Stimulated activated naive CD4-positive, alpha-beta T cell treated with Interleukin-2 at 50 U/mL for 16 hours (primary cell): ENCODE measurements at places on chromosomes 11 and 22.

GRCh38 chr22:19016081-19016766 lies 80.1 kb upstream of the PRODH start:
- DNase-seq = no peak

DNA sequence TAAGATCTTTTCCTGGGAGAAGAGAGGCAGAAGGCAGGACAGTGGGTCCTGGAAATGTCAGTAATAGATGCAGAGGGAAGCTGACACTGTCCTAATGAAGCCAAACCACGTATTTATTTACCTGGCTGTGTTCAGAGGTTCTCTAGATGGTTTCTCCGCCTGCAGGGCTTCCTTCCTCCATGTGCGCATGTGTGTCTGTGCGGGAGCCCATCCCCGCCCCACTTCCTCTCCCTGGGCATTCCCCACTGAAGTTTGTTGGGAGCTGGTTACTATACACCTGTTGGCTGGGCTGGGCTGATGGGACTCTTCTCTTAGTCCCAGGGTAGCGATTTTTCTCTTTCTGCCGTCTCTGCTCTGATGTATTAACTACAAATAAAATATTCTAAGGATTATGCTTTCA lies 204.9 kb upstream of the TBCEL start:
- no peak for DNase-seq

- DNase-seq = no peak
Observed at GRCh38 chr22:40512426-40513136, 123.9 kb downstream of the MRTFA start.

DNA sequence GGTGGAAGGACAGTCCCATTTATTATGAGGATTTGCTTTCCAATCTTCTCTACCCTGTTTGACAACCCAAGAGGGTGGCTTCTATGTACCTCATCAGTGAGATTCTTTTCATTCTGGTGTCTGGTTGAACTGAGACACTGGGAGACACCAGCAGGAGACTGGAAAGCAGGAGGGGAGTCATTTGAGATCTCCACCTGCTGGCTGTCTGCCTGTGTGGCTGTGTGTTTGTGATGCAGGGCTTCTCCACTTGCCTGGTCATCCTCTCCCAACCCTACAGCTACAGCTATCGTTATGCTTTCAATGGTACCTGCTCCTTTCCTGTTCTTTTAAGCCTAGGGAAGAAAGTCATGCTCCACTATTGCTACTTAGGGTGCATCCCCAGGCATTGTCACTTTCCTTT lies 48.6 kb downstream of the MRGPRX1 start:
- no peak for DNase-seq

GRCh38 chr11:107623183-107623582 lies 32.2 kb downstream of the ELMOD1 start:
- no peak for DNase-seq

GRCh38 chr22:50443801-50444625 lies 30.8 kb downstream of the SBF1 start:
- no peak for DNase-seq

DNA sequence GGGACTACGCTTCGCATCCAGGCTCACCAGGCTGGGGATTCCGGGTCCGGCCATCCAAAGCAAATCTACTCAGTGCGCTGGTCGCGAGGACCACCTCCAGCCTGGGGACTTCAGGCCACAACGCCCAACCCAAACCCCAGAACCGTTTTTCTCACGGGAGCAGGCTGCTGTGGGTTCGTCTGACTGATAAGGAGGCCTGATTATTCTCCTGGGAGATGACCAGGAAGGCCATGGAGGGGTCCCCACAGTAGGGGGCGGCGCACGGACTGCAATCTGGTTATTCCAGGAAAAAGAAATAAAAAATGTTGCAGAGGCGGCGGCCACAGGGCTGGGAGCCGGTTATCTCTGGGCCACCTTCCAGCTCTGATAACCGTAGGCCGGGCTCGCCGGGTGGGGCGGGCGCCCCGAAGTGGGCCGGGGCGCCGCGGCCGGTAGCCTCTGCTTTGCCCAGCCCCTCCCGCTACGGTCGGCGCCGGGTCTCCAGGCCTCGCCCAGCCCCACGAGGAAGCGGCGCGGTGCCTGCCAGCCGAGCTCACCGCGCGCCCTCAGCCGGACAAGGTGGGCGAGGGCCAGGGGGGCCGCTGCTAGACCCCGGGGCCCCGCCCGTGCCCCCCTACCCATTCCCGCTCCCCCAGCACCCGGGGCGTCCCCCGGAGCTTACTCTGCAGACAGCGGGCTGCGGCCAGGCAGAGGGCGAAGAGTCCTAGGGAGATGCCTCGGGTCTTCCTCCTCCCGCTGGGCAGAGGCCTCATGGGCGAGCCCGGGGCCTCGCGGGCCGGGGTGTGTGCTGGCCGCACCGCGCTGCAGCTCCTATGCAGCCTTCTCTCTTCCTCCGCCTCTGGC lies 446 bp downstream of the VSTM5 start:
- DNase-seq = no peak

DNA sequence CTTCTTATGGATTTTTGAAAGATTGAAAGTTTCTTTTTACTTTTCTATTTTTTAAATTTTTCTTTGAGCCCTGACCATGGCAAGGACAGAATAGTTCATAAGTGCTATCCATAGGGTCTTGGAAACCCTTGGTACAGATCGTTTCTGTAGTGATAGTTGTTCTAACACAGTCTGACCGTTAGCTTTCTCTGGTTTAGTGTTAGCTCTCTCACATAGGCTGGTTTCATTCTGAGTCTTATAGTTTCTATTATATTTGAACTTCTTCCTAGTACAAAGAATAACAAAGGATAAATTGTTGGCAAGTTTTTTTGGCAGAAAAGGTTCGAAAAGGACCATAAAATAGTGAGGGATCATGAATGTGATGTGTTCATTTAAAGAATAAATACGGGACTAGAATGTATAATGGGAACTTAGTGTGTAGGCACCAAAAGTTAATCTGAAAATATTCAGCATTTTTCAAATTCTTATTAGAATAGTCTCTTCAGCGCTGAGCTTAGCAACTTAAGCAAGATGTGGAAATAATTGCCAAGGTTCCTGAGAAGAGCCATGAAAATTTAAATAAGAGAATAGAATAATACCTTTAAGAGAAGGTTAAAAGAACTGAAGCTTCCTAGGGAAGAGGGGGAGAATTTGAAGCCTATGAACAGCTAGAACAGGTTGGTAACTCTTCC lies 24.1 kb downstream of the FDX1 start:
- no peak for DNase-seq

DNA sequence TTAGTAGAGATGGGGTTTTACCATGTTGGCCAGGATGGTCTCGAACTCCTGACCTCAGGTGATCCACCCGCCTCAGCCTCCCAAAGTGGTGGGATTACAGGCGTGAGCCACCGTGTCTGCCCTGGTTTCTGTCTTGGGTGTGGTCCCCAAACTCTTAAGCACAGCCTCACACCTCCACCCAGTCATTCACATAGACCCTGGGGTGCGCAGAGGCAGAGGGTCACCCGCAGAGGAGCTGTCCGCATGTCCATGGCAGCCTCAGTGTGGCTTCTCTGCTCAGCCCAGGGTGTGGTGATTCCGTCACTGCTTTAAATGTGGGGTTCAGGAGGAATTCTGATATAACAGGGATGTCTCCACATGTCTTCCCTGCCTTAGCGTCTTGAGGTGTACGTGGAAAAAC lies 48.5 kb upstream of the PRODH start:
- DNase-seq = no peak

DNA sequence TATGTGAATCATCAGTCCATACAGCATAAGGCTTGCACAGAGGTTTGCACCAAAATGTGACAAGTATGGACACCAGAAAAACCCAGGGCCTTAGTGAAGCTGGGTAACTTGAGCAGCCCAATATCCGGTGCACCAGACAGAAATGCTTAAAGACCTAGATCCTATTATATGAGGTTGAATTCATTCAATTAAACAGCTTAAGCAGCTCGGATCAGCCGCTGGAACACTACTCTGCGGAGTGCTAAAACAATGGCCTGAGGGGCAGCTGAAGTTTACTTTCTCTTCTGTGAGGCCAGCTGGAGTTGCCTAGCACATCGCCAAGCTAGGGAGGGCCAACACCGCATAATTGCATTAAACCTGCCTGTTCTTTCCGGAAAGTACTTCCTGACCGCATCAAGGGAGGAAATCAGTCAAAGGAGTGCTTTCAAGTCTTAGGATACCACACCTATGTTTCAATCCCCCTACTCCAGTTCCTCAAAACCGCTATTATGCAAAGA lies 17.0 kb upstream of the FAM181B start:
- no peak for DNase-seq

DNA sequence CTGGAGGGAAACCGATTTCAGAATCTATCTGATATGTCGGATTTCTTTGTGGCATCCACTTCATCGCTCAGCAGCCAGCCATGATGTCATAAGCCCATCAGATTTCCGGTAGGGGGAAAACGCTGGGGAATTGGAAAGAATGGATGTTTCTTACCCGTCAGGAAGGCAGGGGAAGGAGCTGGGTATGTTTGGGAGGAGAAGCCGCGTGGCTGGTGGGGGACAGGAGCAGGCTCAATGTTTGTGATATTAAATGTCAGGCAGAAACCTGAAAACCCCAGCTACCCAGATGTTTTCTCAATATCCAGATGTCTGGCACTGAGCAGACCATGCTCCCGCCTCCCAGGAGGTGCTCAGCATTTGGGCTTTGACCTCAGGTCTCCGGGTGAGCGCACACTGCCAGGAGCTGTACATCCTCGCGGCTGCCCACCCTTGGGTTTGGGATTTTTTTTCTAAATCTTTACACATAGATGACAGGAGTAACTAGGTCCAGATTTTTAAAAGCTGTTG lies 67.5 kb downstream of the NFAM1 start:
- no peak for DNase-seq

DNA sequence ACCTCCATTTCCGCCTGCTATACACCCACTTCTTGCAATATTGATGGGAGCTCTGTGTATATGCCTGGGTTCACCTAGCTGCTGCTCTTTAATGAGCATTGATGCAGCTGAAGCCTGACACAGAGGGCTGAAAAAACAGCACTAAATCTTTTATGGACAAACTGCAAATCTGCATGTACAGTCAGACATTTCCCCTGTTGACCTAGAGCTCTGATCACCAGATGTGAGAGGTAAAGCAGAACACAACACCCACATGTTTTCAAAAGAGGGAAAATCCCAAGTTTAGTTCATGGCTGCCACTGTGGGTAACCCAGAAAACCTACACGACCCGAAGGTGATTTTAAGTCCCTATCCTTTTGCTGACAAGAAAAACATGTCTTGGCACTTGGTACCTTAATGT lies 303.0 kb upstream of the PITPNB start:
- no peak for DNase-seq
